PC-3 (cell line): ENCODE measurements at places on chromosomes 6 and 20. TPM values are rescaled to one million over a fixed set of nuclear protein-coding genes. Genes with fewer than 3 reads are reported as not detected.

The SGK2 gene
- 3.0 and 6.6 TPM in 2 replicates for total RNA-seq

The RUNX2 gene
- total RNA-seq: 3.8 and 7.3 TPM in 2 replicates

The ARHGAP40 gene
- total RNA-seq: not detected in 2 replicates

The SLC52A3 gene
- total RNA-seq: 4.2 and 5.9 TPM in 2 replicates

The COL12A1 gene
- 24.2 and 41.2 TPM in 2 replicates for total RNA-seq

The LCA5 gene
- total RNA-seq: 0.73 and 0.86 TPM in 2 replicates

The SLC17A2 gene
- total RNA-seq: not detected in 2 replicates

The HRH3 gene
- not detected in 2 replicates for total RNA-seq

The DEFB132 gene
- total RNA-seq: not detected in 2 replicates

The GPLD1 gene
- total RNA-seq: 1.3 and 3.9 TPM in 2 replicates

The OPRM1 gene
- not detected in 2 replicates for total RNA-seq

The IMPG1 gene
- total RNA-seq: not detected in 2 replicates

The HDGFL1 gene
- total RNA-seq: not detected in 2 replicates

The TBPL1 gene
- 17.7 and 30.8 TPM in 2 replicates for total RNA-seq

The RPS21 gene
- 1,250 and 1,945 TPM in 2 replicates for total RNA-seq

The GABBR1 gene
- 5.5 and 7.0 TPM in 2 replicates for total RNA-seq

The ACTR5 gene
- total RNA-seq: 16.1 and 18.3 TPM in 2 replicates

The MYLK4 gene
- total RNA-seq: 0.11 and 0.23 TPM in 2 replicates

The PPP1R14C gene
- 1.1 and 3.0 TPM in 2 replicates for total RNA-seq

The SIM1 gene
- total RNA-seq: not detected in 2 replicates

The CNBD2 gene
- 6.6 and 6.7 TPM in 2 replicates for total RNA-seq

The MAPK13 gene
- total RNA-seq: 36.9 and 41.4 TPM in 2 replicates

The PSORS1C2 gene
- not detected in 2 replicates for total RNA-seq

The TNXB gene
- 2.9 and 3.3 TPM in 2 replicates for total RNA-seq

The SNAI1 gene
- total RNA-seq: 5.4 and 6.2 TPM in 2 replicates

The RIMS4 gene
- 0.04 and 0.17 TPM in 2 replicates for total RNA-seq

The FAM184A gene
- total RNA-seq: 1.2 and 4.4 TPM in 2 replicates

The CRISP2 gene
- not detected in 2 replicates for total RNA-seq

The CCDC170 gene
- total RNA-seq: not detected in 2 replicates

The AVP gene
- total RNA-seq: not detected in 2 replicates

The SERPINB6 gene
- 119 and 140 TPM in 2 replicates for total RNA-seq

The LAMP5 gene
- not detected in 2 replicates for total RNA-seq

The ZC3H12D gene
- not detected in 2 replicates for total RNA-seq
